ENCODE measurements at places on chromosomes 7 and 10.
A peak's percentile ranks its signal among the peaks of the same experiment; 100 is the strongest.

DNA sequence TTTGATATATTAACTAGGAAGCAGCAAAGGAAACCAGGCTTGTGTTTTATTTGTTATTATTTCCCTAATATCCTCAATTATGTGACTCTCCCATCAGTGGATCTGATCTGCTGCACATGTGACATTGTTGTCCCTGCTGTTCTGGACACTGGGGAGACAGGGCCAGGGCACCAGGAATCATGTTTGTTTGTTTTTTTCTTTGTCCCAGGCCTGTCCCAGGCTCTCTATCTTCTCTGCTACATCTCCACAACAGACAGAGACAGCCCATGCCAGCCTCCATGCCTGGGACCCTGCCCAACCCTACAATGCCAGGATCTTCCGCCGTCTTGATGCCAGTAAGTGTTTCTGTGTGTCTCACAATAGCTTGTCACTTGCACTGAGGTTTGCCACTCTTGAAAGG lies 239.6 kb downstream of the TRIL start:
- DNase-seq: no peak

- DNase-seq: no peak
Measured at GRCh38 chr7:73518470-73518869, 3.6 kb downstream of the BAZ1B start.

DNA sequence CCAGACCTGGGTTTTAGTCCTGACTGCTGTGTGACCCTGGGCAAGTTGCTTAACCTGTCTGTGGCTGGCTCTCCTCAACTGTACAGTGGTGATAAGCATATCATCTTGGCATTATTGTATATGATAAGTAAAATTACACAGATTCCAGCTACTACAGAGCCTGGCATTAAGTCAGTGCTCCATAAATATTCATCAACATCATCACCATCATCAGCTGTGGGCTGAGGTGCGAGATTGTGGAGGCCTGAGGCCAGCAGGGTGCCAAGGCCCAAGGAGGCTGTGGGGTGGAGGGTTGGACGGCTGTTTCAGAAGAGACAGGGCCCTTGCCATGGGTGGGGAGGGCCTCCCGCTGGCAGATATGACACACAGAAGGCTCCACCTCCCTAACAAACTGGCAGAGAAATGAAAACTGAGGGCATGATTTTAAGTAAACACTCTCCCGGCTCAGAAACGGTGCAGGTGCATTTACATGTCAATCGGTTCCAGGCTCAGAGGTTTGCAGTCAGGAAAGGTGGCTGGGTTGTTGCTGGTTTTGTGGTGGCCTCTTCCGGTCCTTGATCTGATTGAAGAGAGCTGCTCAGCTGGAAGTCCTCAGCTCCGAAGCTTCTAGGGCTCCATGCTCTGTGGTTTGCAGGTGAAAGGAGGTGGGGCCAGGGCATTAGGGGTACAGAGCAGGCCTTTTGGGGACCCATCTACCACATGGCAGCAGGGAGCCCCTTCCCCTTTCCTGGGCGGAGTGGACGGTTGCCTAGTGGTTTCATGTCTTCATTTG lies 10.2 kb downstream of the CRYGN start:
- peak; percentile 87 for DNase-seq

DNA sequence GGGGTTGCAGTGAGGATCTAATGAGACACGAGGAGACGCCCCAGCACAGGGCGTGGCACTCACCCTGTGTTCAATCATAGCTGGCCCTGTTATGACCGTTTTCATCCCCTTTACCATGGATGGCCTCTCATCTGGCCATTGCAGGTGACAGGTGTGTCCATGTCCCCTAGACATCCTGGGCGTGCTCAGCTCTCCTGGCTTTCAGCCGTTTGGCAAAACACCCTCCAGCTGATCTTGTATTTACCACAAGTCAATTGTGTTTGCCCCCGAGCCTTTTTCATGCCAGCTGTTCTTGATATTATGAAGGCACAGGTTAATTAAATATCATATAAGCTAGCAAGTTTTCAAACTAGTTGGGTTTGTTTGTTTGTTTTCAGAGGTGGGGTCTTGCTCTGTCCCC lies 97.1 kb downstream of the CHST15 start:
- DNase-seq: no peak

GRCh38 chr10:72010234-72010973 lies 46.2 kb downstream of the CHST3 start:
- no peak for DNase-seq

- no peak for DNase-seq
Measured at GRCh38 chr10:95466436-95466835, 94.7 kb downstream of the SORBS1 start.

GRCh38 chr7:127158659-127159058 lies 94.1 kb downstream of the GRM8 start:
- no peak for DNase-seq

GRCh38 chr10:18683427-18683826 lies 24.2 kb downstream of the ARL5B start:
- DNase-seq: no peak

GRCh38 chr7:149733924-149734790 lies 39.2 kb downstream of the ZNF467 start:
- no peak for DNase-seq

DNA sequence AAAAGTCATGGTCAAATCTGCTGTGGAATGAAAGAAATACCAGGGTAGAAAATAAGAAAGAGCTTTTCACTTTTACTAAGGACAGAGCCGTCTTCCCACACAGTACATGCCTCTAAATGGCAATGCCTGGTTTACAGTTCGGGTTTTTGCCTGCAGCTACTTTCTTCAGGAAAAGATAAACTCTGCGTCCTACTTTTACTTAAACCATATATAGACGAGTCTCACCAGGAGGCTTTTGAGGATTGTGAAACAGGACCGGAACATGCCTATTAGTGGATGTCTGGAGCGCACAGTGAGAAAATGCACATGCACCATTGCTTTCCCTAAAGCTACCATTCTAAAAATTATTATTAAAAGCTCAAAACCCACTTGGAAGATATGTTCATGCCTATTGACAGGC lies 70.5 kb downstream of the KLF6 start:
- DNase-seq: no peak

DNA sequence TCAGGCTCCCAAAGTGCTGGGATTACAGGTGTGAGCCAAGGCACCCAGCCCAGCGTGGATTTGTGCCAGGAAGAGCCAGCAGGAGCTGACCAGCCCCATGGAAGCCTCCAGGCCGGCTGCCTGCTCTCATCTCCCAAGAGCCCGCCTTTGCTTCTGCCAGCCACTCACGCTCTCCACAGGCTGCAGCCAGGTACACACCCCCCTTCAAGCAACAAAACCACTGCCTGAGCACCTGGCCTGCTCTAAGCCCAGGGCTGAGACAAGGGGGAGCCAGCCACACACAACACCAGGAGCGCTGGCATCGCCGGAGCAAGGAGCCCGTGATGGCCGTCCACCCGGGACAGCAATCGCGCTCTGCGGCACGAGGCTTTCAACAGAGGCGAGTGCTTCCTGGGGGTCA lies 34.5 kb downstream of the MAD1L1 start:
- DNase-seq: no peak

DNA sequence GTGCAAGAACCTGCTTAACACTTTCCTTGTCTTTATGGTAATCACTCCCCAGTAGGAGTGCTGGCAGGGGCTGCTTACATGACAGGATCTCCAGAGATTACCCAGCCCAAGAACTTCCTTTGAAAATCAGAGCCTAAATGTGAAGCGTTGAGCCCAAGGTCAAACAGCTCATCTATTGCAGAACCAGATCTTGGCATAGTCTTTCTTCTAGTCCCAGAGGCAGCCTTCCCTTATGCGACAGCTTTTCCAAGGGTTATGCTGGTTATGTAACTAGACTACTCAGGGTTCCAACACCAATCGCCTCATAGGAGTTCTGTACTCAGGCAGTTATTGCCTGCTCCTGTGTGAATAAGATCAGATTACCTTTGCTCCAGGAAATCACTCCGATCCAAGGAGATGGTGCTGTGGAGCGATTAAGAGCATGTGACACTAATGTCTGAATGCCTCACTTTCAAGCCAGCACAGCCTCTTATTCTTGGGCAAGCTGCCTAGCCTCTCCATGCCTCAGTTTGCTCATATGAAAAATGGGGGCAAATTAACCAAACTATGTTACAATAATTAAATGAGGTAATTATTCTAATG lies 8.4 kb upstream of the LGI1 start:
- no peak for DNase-seq

DNA sequence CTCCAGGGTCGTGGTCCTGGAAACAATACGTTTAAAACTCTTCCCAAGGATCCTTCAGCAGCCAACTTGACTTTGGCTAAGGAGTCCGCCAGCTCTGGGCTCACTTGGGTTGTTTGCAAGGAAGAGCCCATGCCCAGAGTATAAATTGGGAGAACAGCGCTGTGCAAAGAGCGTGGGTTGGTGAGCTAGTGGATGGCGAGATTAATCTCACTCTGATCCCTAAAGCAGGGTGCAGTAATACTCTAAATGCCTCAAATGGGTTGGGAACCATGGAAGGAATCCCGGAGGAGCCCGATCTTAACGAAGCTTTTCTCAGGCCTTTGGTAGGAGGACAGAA lies 495 bp upstream of the SDHAF3 start:
- DNase-seq: no peak

DNA sequence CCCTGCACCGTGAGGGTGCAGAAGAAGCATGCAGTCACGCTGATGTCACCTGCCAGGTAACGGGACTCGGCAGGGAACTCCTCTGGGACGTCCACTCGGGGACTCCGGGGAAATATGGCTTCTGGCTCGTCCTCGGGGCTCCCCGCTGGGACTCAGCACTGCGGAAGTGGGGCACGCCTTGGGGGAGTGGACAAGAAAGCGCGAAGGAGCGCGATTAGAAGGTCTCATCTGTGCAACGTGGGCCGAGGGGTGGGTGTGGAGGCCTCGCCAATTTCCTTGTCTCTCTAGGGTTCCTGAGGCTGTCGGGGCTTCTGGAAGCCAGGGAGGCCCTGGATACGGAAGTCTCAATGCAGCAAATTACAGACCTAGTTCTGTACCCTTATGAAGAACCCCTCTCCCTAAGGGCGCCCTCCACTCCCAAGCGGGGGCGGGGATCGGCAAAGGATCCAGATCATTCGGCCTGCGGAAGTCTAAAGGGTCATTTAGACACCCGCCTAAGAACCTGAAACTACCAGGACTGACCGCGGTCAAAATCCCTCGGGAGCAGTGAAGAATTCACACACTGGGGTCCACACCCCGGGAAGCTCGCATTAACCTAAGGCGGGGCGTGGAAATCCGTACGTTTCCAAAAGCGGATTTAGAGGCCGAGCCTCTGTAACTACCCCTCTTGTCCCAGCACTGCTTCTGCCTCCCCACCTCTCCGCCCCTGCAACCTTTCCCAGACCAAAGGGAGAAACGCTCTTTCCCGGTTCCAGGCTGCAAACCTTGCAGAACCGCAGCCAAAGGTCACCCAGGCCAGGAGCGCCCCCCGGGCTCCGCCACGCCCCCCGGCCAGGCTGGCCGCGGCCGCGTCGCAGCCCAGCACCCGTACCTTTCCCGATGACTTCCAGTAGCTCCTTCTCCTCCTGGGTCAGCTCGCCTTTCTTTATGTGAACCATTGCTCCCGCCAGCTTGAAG lies 640 bp downstream of the ANKMY2 start:
- peak; percentile 54 for DNase-seq

DNA sequence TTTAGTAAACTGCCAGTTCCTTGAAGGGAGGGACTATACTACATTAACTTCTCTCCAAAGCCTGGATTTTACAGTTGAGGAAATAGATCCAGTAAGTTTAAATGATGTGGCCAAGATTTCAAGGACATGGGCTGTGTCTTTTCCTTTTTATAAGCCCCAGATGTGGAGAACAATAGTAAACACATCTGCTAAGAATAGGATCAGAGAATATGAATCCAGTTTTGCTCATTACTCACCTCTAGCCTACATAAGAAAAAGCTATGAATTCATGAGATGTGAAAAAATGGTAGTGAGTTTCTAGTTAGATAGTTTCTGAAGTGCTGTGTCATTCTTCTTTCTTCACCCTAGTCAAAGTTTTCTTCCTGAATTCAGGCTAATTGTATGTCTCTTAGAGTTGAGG lies 38.6 kb downstream of the MAGI2 start:
- DNase-seq: no peak

- DNase-seq: no peak
Measured at GRCh38 chr7:22666732-22667131, 60.3 kb upstream of the IL6 start.

DNA sequence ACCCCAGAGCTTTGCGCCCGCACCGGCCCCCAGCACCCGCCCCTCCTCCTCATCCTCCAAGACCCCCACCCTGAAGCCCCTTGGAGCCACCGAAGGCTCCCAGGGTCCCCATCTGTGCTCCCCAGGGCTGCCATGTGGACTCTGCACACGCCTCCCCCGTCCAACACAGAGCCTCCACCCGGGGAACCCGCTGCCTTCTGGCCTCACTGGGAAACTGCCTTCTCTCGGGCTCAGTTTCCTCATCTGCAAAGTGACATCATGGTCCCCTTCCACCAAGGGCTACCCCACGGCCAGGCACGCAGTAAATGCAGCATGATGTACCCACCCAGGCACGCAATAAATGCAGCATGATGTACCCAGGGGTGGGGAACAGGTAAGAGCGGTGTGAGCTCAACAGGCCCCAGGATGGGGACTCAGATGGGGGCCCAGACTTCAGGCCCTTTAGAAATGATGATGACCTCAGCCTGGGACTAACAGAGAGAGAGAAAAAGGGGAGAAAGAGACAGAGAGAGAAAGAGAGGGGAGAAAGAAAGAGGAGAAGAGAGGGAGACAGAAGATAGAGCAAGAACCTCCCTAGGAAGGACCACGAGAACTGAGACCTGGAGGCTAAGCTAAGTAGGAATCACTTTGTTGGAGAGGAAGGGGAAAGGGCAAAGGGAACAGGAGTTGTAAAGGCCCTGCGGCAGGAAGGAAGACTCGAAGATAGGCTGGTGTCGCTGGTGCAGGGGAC lies 2.5 kb upstream of the MICALL2 start:
- DNase-seq: no peak

DNA sequence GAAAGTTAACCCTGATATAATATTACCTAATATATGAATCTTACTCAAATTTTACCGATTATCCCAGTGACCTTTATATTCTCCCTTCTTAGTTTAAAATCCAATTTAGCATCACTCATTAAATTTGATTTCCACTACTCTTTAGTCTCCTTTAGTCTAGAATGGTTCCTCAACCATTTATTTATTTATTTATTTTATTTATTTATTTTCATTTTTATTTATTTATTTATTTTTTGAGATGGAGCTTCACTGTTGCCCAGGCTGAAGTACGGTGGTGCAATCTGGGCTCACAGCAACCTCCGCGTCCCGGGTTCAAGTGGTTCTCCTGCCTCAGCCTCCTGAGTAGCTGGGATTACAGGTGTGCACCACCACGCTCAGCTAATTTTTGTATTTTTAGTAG lies 92.8 kb downstream of the LCOR start:
- no peak for DNase-seq

DNA sequence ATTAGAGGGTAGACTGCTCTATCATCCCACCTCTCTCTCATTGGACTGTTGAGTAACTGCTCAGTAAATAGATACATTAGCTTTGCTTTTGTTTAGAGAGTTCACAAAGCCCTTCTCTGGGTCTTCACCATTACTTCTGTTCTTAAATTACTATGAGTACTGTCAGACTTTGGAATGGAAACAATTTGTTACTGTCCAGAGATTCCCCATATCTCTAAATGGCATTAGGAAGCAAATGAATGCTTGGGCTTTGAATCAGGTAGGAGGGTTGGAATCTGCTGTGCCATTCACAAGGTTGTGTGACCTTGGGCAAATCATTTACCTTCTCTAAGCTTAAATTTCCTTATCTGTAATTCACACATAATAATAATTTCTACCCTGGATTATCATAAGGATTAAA lies 541.0 kb upstream of the FZD8 start:
- DNase-seq: no peak

GRCh38 chr7:4103352-4104091 lies 578.6 kb upstream of the FOXK1 start:
- no peak for DNase-seq
